ENCODE measurements at places on chromosomes 4 and X. TPM values are rescaled to one million over a fixed set of nuclear protein-coding genes. Genes with fewer than 3 reads are reported as not detected.

GRCh38 chr4:41134581-41134980, 79.8 kb downstream of the APBB2 start:
- no peak for DNase-seq

GRCh38 chr4:180101348-180102083, 2141.7 kb upstream of the TENM3 start:
- no peak for DNase-seq

DNA sequence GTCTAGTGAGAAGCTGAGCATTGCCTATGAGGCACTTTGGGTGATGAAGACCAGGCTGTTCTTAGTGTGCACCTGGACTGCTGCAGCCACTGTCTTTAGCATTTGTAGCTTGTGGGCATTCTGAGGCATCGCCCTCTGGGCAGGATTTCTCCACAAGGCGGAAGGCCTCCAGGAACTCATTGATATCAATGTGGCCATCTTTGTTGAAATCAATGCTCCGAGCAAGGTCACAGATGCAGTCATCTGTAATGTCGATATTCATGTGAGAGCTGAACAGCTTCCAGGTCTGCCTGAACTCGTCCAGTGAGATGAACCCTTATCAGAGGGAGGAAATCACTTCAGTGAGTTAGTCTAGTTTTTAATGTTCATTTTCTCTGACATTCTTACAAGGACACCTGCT, 41.6 kb downstream of the PPEF2 start:
- DNase-seq = no peak

DNA sequence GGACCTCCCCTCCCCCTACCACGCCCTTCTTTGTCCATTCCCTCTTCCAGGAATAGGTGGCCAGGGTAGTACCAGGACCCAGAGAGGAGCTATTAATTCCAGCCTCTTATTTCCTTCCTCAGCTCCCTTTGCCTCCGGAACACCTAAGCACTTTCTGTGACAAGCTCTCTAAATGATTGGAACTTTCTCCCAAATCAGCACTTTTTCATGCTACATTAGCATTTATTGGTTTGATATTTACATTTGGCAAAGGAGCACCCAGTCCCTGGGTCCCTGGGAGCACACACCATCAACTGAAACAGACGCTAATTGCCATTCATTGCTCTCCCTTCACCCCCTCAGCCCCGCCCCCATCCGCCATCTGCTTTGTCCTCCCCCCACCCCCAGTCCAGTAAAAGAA, 182.0 kb upstream of the BCOR start:
- no peak for DNase-seq

DNA sequence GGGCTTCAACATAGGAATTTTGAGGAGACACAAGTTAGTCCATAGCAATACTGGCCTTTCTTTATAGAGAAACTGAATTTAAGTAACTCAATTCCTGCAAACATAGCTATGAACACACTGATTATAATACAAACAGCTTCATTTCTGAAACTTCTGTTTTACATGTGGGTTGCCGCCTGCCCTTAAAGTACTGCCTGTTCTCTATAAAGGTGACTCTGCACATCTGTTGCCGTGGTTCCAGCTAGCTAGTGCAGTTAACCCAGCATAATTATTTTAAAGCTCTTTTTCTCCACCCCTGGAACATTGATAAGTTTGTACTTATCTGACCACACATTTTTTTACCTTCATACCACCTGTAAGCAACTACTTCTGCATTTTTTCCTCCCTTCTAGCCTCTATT, 177.6 kb downstream of the NWD2 start:
- DNase-seq = no peak

- no peak for DNase-seq
Measured at GRCh38 chr4:123248085-123248659, 148.4 kb upstream of the SPRY1 start.

GRCh38 chrX:136028383-136028984, 43.2 kb downstream of the SLC9A6 start:
- DNase-seq = peak; percentile 56

DNA sequence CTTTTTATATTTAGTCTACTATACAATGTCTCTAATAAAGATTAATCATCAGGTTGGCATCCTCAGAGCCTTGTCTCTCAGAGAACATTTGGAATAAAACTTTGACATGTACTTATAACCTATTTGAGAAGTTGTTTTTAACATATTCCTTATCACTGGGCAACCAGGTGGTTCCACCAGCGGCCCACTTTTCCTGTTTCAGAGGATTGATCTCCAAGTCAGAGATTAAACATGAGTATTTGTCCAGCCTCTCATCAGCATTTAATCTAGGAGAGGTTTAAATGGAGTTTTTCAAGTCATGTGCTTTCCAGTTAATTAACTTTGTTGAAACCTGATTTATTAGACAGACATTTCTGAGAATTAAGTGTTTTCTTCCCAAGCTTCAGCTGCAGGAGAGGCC, 345.5 kb downstream of the GRXCR1 start:
- no peak for DNase-seq

- no peak for DNase-seq
Measured at GRCh38 chr4:168637872-168638756, 141.3 kb downstream of the PALLD start.

DNA sequence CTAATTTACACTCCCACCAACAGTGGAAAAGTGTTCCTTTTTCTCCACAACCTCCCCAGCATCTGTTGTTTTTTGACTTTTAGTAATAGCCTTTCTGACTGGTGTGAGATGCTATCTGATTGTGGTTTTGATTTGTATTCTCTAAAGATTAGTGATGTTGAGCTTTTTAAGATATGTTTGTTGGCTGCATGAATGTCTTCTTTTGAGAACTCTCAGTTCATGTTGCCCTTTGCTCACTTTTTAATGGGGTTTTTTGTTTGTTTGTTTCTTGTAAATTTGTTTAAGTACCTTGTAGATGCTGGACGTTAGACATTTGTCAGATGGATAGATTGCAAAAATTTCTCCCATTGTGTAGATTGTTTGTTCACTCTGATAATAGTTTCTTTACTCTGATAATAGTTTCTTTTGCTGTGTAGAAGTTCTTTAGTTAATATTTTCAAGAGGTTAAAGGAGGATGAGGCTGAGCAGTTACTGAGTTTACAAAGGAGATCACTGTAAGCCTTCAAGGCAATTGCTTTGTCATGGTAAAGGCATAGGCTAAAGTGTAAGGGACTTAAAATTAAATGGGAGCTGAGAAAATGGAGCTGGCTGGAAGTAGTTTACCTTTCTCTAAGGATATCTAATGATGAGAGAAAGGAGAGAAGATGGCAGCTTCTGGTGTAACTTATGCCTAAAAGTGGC, 323.4 kb downstream of the PCDH7 start:
- DNase-seq = no peak

DNA sequence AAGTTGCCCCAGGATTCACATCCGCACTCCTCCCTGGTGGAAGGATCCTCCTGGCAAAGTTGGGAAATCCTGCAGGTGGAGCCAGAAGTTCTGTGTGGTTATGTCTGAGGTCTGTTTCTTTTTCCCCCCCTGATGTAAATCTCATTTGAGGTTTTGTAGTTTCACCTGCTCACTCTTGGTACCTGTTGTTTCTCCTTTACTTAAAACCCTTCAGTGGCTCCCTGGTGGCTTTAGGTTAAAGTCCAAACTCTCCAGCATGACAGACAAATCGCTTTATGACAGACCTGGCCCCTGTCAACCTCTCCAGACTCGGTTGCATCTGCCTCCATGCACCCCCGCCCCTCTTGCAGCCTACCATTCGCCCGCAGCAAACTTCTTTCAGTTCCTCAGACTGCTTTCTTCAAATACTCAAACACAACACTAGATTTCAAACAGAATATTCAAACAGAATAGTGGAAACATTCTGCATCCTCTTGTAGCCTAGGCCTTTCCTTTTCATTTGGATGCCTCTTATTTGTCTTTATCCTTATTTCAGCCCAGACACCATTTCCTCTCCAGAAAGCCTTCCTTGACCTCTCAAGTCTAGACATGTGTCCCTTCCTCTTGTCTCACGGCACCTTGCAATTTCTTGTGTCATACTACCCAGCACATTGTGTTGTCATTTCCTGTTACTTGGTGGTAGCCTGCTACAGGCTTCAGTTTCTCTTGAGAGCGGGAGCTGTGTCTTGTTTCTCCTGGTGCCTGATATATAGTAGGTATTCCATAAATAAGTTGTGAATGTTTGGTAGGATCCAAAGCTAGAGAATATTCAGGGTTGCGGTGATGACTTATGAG, 24.8 kb downstream of the IL13RA1 start:
- DNase-seq = no peak

DNA sequence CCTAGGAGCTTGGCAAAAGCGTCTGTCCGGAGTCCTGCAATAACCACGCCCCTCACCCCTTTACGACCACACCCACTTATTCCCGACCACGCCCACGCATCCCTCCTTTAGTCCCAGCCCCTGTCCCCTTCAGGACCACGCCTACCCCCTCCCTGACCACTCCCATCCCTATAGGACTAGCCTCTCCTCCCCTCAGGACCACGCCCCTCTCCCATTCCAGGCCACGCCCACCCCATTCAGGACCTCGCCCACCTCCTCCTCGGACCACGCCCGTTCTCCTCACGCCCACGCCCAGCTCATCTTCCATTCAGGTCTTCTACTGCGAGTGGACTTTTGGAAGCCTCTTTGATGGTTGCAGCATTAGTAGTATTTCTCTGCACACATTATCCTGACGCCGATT, 131.2 kb upstream of the STX18 start:
- DNase-seq = no peak

DNA sequence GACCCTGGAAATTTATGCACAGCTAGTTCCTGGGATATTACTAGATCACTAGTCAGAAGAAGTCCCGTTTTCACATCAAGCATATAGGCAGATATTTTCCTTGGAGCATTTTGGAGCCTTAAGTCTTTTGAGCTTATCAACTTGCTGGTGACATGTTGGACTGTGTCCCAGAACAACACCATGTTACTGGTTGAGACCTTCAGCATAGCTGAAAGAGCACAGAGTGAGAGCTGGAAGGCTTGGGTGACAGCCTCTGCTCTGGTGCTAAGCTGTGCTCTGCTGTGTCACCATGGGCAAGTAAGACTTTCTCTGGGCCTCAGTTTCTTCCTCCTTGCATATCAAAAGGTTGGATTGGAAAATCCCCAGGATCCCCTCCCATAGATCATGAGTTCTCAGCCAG, 116.6 kb upstream of the FRMPD4 start:
- no peak for DNase-seq

DNA sequence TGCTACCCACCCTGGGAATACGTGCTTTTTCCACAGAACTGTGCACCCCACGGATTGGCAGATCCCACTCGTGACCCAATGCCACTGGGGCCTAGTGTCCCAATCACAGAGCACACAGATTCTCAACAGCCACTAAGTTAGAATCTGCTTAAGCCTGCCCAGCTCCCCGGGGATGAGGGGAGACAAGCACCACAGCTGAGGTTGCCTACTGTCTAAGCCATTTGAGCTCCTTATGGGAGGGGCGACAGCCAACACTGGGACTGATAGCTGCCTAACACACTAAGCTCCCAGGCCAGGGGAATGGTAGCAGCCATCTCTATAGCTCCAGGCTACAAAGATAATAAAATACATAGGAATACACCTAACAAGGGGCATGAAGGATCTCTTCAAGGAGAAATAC, 93.5 kb upstream of the GUCY1A1 start:
- DNase-seq = no peak

DNA sequence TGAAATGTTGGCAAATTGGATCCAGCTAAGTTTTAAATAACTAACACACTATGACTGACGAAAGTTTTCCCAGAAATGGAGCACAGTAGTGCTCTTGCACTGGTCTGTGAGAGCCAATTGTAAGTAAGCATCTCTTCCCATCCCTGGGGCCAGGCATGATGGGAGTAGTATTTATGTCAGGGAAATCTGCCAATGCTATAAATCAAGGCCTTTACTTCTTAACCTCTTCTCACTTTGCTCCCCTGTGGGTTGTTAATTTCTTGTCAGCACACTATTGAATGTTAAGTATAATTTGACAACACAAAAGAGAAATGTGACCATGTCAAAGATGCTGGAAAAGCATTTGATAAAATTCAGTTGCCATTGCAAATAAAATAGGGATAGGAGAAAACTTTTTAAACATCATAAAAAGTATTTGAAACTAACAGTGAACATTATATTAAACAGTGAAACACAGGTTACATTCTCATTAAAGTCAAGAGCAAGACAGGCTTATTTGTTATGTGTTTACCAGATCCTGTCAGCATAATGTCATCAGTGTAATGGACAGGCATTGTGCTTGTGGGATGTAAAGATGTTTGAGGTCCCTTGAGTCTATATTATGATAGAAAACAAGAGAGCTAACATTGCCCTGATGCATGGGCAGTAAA, 5.0 kb downstream of the F8A1 start:
- no peak for DNase-seq

GRCh38 chr4:116015549-116015948, 902.1 kb upstream of the NDST4 start:
- no peak for DNase-seq

DNA sequence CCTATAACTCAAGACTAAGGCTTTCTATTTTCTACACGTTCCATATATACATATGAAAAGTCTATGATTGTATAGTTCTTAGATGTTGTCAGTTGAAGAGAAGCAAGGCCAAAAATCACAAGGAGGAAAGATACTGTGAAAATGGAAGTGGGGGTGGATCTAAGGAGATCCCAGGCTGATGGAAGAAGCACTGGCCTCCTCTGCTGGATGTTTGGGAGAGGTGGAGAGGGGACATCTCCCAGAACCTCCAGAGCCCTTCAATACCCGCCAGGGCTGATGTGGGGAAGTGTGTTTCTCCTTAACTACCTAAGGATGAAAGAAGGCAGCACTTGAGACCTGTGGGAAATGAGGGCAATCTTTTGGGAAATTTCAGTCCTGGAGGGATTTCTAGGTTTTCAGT, 67.4 kb downstream of the RASGEF1B start:
- DNase-seq = no peak

- no peak for DNase-seq
Measured at GRCh38 chrX:152038804-152039203, 64.3 kb upstream of the GABRE start.

- no peak for DNase-seq
Measured at GRCh38 chrX:105823092-105823455, 735 bp downstream of the NRK start.

DNA sequence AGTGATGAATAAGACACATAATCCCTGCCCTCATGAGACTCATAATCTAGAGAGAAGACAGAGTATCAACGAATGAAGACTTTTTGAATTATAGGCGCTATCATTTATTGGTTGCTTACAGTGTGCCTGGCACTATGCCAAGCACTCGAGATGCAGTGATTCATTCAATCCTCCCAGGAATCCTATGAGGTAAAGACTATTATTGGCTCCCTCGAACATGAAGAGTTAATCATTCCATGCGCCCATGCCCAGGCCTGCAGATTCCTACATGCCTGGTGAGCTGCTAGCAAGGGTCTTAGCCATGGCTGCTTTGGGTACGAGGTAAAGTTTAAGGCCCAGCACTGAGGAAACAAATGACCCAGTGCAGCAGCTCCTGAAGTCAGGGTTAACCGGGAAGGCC, 47.0 kb downstream of the TEX13B start:
- peak; percentile 72 for DNase-seq

GRCh38 chrX:56790778-56791177, 61.7 kb downstream of the NBDY start:
- DNase-seq = no peak

- DNase-seq = no peak
Measured at GRCh38 chr4:34861666-34862065, 1382.6 kb downstream of the ARAP2 start.

GRCh38 chr4:40987151-40987550, 227.2 kb downstream of the APBB2 start:
- DNase-seq = no peak

GRCh38 chr4:84722720-84723119, 139.8 kb downstream of the CDS1 start:
- DNase-seq = no peak

GYPB gene
- not detected for total RNA-seq

CNKSR2 gene
- total RNA-seq = 0.40 TPM

P2RY4 gene
- 0.15 TPM for total RNA-seq

NAP1L2 gene
- 2.1 TPM for total RNA-seq

ARHGAP6 gene
- total RNA-seq = 3.1 TPM

AKAP17A gene
- total RNA-seq = 35.1 TPM

FOXR2 gene
- total RNA-seq = not detected

Data from renal cortical epithelial cell (primary cell).